ENCODE measurements at places on chromosomes 1 and 21.
A peak's percentile ranks its signal among the peaks of the same experiment; 100 is the strongest.

DNA sequence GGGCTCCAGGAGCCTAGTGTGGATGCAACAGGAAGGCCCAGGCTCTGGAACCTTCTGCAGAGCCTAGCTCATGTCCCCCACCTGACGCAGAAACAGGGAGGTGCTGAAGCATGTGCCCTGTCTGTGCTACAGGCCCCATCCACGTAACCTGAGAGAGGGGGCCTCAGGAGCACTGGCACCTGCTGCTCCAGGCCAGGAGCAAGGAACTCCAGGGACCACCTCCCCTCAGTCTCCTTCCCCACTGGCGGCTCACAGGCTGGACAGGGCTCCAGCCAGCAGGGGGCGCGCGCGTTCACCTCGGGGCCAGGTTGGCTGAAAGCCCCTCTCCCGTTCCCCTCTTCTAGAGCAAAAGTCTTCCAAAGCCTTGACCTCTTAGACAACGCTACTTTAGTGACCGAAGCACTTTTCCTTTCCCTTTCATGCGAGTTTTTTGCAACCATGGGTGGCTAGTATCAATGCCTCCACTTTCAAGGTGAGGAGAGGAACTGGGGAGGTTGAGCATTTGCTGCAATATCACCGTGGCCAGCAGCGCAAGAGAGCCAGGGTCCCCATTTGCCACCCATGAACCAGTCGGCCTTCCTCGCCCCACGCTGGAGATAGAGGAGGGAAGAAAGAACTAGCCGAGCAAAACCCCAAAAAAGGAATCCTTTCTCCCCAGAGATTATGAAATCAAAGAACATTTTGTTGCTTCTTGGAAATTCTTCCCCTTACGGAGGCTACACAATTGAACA is 52.4 kb upstream of the GPR157 start:
- no peak for DNase-seq

GRCh38 chr1:94070865-94071264 is 50.1 kb downstream of the ABCA4 start:
- no peak for DNase-seq

DNA sequence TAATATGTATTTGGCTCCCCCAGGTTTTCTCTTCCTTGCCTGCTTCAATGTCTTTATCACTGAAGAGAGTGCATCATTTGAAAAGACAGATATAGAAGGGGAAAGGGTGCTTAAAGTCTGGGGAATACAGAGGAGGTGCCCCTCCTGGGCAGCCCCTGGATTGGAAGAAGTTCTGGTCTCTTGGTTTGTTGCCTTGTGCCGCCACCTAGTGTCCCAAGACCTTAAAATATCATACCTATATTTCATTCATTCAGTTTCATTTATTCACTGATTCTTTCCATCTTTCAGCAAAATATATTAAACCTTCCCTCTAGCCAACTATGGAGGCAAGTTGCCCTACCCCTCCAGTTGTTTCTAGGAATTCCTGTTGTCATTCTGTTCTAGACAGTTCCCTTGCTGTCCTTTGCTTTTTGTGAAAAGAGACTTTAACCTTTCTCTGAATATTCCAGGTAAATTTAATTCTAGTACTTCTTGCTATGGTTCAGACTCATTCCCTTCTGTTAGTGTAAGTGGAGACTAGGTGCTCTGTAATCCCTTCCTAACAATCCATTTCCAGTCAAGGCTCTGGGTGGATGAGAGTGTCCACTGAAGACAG is 56.1 kb downstream of the MEF2D start:
- peak; percentile 13 for DNase-seq

GRCh38 chr1:98205291-98206017 is 284.6 kb upstream of the DPYD start:
- DNase-seq, result no peak

- DNase-seq, result peak; percentile 15
These were observed 487.6 kb upstream of the CAMK1G start for GRCh38 chr1:209095627-209096595.

DNA sequence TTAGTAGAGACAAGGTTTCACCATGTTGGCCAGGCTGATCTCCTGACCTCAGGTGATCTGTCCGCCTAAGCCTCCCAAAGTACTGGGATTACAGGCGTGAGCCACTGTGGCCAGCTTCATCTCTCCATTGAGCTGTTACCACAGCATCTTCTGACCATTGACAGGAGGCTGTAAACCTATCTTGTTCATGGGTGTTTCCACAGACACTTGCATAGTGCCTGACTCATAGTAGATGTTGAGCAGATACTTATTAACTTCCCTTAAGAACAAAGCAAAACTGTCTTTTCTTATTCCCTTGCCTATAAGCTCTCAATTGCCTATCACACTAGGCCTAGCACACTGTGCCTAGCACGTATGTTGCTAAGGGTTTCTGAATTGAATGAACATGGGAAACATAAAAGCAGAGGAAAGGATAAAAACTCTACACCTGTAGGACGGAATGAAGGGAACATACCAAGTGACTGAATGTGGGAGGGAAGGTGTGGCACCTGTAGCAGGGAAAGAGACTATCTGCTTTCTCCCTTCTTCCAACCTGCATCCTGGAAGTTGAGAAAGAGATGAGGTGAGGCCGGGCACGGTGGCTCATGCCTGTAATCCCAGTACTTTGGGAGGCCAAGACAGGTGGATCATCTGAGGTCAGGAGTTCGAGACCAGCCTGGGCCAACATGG is 1.2 kb upstream of the C1orf54 start:
- DNase-seq, result no peak

- no peak for DNase-seq
These were observed 37.6 kb downstream of the RUNX3 start for GRCh38 chr1:24892188-24893153.

- DNase-seq, result no peak
These were observed 420 bp upstream of the VPS13D start for GRCh38 chr1:12229386-12229834.

GRCh38 chr1:56326056-56326455 is 253.3 kb downstream of the PLPP3 start:
- DNase-seq, result no peak

DNA sequence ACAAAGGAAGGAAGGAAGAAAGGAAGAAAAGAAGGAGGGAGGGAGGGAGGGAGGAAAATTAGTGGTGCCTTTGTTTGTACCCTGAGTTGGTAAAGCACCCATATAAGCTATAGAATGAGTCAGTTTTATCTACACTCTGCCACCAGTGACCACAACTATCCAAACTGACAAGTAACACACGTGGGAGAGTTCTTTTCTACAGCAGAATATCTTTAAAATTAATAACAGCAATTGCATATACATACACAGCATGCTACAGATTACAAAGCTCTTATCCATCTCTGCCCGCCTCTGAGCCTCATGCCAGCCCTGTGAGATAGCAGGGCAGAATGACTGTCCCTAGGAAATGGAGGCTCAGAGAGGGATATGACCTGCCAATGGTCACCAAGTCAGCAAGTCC is 20.3 kb downstream of the CDCP2 start:
- DNase-seq, result no peak

DNA sequence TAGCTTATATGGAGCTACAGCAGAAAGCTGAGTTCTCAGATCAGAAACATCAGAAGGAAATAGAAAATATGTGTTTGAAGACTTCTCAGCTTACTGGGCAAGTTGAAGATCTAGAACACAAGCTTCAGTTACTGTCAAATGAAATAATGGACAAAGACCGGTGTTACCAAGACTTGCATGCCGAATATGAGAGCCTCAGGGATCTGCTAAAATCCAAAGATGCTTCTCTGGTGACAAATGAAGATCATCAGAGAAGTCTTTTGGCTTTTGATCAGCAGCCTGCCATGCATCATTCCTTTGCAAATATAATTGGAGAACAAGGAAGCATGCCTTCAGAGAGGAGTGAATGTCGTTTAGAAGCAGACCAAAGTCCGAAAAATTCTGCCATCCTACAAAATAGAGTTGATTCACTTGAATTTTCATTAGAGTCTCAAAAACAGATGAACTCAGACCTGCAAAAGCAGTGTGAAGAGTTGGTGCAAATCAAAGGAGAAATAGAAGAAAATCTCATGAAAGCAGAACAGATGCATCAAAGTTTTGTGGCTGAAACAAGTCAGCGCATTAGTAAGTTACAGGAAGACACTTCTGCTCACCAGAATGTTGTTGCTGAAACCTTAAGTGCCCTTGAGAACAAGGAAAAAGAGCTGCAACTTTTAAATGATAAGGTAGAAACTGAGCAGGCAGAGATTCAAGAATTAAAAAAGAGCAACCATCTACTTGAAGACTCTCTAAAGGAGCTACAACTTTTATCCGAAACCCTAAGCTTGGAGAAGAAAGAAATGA is 37.6 kb downstream of the CENPF start:
- DNase-seq, result no peak

DNA sequence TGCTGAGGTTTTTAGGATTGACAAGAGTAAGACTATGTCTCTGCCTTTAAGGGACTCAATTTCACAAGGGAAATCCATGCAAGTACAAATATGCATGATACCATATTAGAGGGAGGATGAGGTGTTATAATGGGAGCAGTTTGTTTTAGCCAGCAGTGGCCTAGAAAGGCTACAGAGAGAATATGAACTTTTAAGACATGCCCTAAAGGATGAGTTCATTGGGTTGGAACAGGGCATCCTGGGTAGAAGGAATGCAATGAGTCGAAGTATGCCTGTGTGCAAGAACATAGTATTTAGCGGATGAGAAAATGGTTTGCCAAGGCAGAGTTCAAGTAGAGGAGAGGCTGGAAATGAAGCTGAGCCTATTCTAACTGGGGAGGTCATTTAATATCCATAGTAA is 32.6 kb upstream of the LEPR start:
- DNase-seq, result no peak

DNA sequence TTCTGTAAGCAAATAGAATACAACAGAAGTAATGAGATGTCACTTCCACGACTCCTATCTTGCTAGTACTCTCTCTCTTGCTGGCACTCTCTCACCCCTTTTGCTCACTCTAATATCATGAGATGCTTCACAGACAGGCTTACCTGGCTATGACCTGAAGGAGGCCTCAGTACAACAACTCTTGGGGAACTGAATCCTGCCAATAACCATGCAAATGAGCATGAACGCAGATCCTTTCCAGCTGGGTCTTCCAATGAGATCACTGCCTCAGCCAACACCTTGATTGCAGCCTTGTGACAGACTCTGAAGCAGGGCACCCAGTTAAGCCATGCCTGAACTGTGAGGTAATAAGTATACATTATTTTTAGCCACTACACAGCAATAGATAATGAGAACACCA is 53.1 kb upstream of the ADAR start:
- DNase-seq, result no peak

DNA sequence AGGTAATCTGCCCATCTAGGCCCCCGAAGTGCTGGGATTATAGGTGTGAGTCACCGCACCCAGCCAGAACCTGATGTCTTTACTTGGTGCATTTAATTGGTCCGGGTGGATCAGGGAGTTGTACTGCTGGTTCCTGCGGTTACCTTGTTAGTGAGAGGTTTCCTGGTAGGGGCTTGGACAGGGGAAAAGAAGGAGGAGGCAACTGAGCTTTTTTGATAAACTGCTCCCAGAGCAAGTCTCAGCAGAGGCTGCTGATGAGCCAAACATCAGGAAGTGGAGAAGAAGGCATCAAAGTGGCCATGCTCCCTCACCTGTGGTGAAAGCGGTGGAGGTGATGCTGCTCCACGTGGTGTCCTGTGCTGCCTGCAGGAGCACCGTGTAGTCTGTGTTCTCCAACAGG is 161.5 kb upstream of the KIAA0040 start:
- DNase-seq, result no peak

- DNase-seq, result no peak
These were observed 114.6 kb upstream of the VAV3 start for GRCh38 chr1:108079440-108080025.

- no peak for DNase-seq
These were observed 2.9 kb upstream of the CLIC4 start for GRCh38 chr1:24742090-24742938.

DNA sequence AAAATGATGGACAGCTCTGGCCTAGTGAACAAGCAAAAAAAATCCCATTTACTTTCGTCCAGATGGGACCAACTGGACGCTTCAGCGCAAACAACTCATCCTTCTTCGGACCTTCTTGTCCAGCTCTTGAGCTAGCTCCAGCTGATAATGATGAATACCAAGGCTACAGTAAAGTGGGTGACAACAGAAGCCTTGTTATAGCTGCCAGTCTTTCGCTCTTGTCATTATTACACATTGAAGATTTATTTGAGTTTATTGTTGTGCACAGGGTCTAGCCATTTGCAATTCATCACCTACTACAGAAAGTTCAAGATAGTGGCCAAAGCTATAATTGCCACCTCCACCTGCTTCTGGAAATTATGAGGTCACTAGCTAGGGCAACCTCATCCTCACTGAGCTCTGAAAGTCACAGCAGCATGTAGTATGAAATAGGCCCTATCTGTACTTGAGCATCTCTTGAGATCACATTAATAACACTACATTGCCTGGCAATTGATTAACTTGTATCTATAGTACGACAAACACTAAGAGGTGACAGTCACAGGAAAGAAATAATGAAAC is 76.9 kb downstream of the GPATCH2 start:
- DNase-seq, result no peak

- no peak for DNase-seq
These were observed 16.4 kb upstream of the CHODL start for GRCh38 chr21:18228060-18228739.

GRCh38 chr1:17067069-17067426 is 13.2 kb upstream of the SDHB start:
- DNase-seq, result no peak

GRCh38 chr1:100786870-100787269 is 67.3 kb downstream of the VCAM1 start:
- no peak for DNase-seq

Measured in DMS 273 treated with DMSO at 0.1 percent for 48 hours (cell line).